Cardiac fibroblast (primary cell): ENCODE measurements at places on chromosomes 4 and X.

- DNase-seq, result no peak
Observed at GRCh38 chrX:1144293-1144692, 68.2 kb downstream of the CRLF2 start.

DNA sequence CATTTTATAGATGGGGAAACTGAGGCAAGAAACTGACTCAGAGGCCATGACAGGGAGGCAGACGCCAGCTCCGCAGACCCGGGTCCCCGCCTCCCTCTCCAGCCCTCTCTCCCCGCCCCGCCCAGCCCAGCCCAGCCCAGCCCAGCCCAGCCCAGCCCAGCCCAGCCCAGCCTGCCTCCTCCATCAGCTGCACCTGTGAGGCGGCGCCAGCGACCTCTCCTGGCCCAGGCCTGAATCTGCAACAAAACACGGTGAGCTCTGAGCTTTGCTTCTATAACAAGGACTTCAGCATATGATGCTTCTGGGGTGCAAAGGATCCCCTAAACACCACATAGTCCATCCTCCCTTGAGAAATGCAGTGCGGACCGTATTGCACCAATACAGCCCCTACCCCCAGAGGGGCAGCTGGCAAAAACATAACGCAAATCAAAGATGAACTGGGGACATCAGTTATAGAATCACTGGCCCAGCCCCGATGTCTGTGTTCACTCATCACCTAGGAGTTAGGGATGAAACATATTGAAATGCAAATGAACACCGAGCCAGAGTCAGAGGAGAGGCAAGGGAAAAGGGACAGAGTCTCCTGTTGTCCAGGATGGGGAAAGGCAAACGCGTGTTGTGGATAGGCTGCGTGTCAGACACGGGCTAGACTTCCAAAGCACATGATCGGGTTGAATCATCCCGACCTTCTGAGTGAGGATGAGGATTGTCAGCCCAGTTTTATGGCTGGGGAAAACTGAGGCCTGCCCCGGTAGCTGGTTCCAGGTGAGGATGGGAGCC is 216.1 kb upstream of the PSAPL1 start:
- no peak for DNase-seq

DNA sequence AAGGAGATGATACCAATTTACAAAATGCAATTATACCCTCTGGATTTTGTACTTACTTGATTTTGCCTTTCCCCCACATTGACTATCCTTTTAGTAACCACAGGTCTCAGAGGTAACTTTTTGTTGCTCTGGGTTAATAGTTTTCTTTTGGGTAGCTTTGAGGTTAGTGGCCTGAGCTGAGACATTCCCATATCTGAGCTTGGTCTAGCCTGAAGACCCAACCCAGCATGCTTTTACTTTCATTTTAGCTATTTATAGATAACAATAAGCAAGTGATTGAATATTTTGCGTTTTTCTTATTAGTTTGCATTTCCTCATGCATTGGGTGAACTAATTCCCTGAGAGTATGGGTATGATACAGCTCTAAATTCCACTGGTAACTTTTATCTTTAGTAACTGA is 11.8 kb downstream of the HTN1 start:
- DNase-seq, result no peak

- no peak for DNase-seq
Observed at GRCh38 chr4:103802766-103803165, 83.0 kb upstream of the TACR3 start.

GRCh38 chr4:60655356-60655755 is 544.8 kb upstream of the ADGRL3 start:
- DNase-seq, result no peak

GRCh38 chr4:24559889-24560288 is 24.5 kb downstream of the DHX15 start:
- DNase-seq, result peak; percentile 47

DNA sequence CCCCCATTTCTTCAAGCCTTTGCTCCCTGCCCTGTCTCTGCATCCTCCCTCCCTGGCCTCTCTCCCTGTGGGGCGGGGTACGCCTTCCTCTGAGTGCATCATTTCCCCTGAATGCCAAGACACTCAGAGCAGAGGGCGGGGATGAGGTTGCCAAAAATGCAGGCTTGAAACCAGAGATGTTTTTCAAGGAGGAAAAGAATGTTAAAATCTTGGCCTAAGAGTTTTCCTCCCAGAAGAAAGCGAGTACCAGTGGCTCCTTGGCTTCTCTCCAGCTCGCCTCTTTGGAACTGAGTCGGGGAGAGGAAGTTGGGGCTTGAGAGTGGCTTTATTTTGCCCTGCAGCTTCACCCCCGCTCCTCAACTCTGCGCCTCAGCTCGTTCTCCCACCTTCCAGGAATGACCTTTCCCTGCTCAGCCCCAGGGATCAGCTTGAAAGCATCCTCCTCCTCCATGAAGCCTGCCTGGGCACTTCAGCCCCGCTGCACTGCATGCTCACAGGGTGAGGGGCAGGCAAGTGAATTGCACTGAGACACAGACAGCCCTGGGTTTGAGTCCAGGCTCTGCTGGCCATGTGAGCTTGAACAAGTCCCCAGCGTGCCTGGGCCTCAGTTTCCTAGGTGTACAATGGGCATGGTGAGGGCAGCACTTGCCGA is 57.5 kb upstream of the SORCS2 start:
- DNase-seq, result peak; percentile 94

- no peak for DNase-seq
Observed at GRCh38 chr4:17985832-17986231, 35.7 kb downstream of the LCORL start.

GRCh38 chr4:182258441-182259000 is 15.3 kb downstream of the TENM3 start:
- DNase-seq, result no peak

- DNase-seq, result peak; percentile 53
Observed at GRCh38 chrX:154308108-154308946, 12.7 kb downstream of the TKTL1 start.

DNA sequence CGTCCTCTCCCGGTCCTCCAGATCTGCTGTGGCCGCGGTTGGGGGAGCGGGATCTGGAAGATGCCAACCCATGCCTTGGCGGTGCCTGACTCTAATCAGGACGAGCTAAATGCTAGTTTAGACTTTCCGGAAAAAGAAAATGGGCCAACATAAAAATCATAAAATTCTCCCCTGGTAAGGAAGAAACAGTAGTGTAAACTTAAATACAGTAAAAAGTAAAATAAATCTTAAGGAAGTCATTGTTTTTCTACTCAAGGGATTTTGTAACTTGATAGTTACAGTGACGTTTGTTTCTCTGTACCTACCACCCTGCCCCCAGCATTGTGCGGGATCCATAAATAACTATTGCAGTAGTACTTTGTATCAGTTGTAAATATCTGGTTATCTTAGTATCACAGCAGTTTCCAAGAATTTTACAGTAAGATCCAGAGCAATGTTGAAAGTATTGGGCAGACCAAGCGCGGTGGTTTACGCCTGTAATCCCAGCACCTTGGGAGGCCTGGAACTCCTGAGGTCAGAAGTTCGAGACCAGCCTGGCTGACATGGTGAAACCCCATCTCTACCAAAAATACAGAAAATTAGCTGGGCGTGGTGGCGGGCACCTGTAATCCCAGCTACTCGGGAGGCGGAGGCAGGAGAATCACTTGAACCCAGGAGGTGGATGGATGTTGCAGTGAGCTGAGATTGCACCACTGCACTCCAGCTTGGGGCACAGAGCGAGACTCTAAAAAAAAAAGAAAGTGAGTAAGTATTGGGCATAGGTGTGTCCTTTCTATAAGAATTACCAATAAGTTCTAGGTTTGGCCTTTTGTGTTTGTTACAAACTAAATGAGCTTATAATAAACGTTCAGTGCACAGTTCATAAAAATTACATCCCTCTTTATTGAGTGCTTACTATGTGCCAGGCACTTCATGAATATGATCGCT is 1.0 kb upstream of the PLA2G12A start:
- no peak for DNase-seq

DNA sequence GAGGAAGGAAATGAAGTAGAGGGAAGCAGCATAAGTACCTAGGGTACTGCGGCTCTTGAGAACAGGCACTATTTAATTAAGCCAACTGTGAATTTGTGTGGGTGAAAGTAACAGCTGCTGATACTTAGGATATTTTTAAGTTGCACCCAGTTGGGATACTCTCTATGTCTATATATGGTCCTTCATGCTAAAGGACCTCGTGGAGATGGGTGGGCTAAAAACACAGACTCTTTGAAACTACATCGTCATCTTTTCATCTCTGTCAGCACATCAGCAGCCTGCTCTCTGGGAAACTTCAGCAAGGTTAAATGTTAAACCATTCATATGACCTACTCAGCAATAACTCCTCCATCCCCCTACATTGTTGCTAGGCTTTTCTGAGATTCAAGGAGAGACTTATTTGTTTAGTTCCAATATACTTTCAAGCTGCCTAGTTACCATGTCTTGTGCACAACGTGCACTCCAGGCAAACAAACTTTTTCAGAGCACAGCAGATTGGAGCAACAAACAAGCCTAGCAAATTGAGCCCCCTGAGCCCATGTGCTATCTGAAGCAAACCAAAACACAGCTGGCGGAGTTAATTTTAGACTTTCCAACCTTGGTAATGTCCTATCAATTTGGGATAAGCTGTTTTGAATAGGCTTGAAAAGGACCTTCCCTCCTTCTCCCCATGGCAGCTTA is 6.2 kb upstream of the MOB1B start:
- no peak for DNase-seq

DNA sequence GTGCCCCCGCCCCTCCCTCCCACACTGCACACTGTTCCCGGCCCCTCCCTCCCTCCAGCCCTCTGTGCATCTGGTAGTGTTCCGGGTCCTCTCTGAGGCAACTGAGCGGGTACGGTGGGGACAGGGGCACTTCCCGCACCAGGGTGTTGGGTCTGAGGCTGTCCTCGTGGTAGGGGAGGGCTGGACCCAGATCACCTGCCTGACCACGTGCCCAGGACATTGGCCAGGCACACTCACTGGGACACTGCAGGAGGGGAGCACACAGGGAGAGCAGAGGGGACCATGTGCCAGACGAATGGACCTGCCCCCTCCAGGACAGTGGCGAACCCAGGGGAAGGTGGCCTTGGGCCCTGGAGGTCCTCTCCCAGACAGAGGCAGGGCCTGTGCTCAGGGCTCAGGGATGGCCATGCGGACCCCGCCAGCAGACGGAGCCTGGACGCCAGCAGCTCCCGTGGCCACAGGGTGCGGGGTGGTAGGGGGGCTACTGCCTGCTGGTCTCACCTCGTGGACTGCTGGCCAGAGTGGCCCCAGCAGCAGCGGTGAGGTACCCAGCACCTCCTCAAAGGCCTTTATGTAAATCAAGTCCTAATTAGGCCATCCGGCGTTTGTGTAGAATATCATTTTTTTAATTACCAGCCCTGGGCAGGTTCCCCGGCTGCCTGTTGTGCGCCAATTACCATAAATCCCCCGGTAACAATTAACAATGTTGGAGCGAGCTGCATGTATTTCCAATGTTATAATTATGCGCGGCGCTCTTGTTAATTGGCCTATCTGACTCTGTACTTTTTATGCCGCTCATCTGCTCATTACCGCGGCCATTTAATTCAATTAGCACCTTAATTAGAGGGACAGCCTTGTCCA is 106.9 kb downstream of the FAM53A start:
- DNase-seq, result no peak
